Upper lobe of left lung (tissue), 6 donors: ENCODE measurements at places on chromosomes 7 and 10.

- H3K27me3 ChIP-seq: no peaks in the 10 kb centered on the region
- no peak overlapping the region for H3K4me3 ChIP-seq
- H3K27ac ChIP-seq: no peak overlapping the region
- no peaks in the 10 kb centered on the region for H3K4me1 ChIP-seq
- no peaks in the 10 kb centered on the region for H3K36me3 ChIP-seq
- DNase-seq: no peak
Observed at GRCh38 chr10:124315591-124316270, 103.0 kb downstream of the OAT start.

DNA sequence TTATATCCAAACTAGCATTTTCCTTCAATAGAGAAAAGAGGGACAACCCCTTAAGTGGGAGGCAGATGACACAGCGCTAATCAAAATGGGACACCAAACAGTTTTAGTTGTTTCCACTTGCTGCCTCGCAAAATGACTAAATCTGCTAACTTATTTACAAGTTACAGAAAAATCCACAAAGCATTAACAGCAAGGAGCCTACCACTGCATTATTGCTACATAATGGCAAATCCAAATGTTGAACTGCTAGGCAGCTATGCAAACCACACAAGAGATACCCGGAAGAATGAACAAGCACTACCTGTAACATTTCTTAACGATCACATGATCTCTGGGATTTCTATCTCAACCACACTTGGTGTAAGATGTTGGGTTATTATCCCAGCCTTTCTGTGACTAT lies 96.7 kb downstream of the SFMBT2 start:
- H3K27ac ChIP-seq: no peak overlapping the region
- no peak for DNase-seq
- H3K4me3 ChIP-seq: no peak overlapping the region

DNA sequence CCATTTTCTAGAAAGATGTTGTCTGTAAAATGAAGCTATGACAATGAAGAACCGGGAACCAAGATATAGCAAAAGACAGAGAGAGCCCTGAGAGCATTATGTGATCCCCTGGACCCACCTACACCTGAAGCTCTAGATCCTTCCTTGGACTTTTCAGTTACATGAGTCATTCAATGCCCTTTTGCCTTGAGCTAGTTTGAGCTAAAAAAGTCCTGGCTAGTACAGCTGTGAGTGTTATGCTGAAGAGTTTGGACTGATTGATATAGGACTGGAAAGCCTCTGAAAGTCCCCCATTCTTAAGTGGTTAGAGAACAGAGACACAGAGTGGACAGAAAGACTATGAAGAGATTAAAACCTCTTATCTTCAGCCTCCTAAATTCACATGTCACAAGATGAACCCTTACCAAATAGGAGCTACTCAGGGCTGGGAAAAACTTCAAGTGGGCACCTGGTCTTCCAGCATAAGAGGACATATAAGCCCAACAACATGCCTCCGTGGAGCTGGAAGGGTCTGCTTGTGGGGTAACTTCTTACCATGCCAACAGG lies 386.8 kb upstream of the NFE2L3 start:
- DNase-seq: no peak
- H3K4me1 ChIP-seq: no peaks in the 10 kb centered on the region
- no peaks in the 10 kb centered on the region for H3K36me3 ChIP-seq
- H3K27me3 ChIP-seq: no peaks in the 10 kb centered on the region
- no peak overlapping the region for H3K27ac ChIP-seq

- no peak overlapping the region for H3K27ac ChIP-seq
- no peaks in the 10 kb centered on the region for H3K27me3 ChIP-seq
- H3K4me1 ChIP-seq: no peaks in the 10 kb centered on the region
- H3K36me3 ChIP-seq: no peaks in the 10 kb centered on the region
Observed at GRCh38 chr10:89053555-89053954, 63.0 kb downstream of the FAS start.

GRCh38 chr10:22324413-22324812 lies 3.5 kb downstream of the BMI1 start:
- DNase-seq: no peak
- H3K36me3 ChIP-seq: no peaks in the 10 kb centered on the region
- no peaks in the 10 kb centered on the region for H3K27me3 ChIP-seq
- peaks cover 39% of the 10 kb centered on the region for H3K4me1 ChIP-seq
- no peak overlapping the region for H3K27ac ChIP-seq

DNA sequence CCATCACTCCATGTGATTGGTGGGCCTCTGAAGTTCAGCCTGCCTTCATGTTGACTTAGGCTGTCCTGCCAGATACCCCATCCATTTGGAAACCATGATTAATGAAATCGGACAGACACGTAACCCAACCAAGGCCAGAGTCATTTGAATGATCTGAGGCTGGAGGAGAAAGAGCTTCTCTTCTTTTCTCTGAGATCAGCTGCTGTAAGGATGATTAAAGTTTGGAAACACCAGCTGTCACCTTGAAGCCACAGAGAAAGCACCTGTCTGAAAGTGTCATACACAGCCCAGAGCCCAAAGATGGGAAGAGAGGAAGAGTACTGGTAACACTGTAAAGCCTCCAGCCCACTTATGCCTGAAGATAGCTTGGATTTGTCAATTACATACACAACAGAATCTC lies 22.9 kb downstream of the NEBL start:
- H3K27ac ChIP-seq: no peak overlapping the region
- no peak overlapping the region for H3K4me3 ChIP-seq
- DNase-seq: no peak
- peaks cover 3% of the 10 kb centered on the region for H3K36me3 ChIP-seq

GRCh38 chr10:124320778-124321432 lies 97.8 kb downstream of the OAT start:
- H3K4me3 ChIP-seq: no peak overlapping the region
- DNase-seq: no peak
- H3K4me1 ChIP-seq: no peaks in the 10 kb centered on the region
- H3K27ac ChIP-seq: no peak overlapping the region

- no peak overlapping the region for H3K27ac ChIP-seq
- no peak for DNase-seq
- H3K36me3 ChIP-seq: no peaks in the 10 kb centered on the region
- H3K4me3 ChIP-seq: no peak overlapping the region
Observed at GRCh38 chr7:158959021-158959717, 102.8 kb downstream of the DYNC2I1 start.

- H3K27me3 ChIP-seq: no peaks in the 10 kb centered on the region
- no peaks in the 10 kb centered on the region for H3K36me3 ChIP-seq
- no peak for DNase-seq
- no peak overlapping the region for H3K27ac ChIP-seq
- H3K4me1 ChIP-seq: peaks cover 20% of the 10 kb centered on the region
Observed at GRCh38 chr10:33209802-33210201, 124.7 kb downstream of the NRP1 start.

DNA sequence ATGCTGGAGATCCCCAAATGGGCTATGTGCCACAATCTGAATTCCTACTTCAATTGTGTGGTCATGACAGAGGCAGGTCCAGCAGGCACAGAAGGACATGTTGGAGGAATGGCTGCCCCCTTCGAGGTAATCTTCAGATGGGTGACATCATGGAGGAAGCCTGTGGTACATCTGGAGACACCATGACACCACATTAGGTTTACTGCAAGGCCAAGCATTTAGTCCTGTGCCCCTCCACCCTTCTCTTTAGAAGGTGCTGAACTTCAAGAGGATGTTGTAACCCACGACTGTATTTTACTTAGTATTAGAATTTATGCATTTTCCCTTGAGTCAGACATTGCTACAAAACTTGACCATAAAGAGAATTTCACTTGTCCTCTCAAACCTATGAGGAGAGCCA lies 75.1 kb upstream of the DDC start:
- no peaks in the 10 kb centered on the region for H3K27me3 ChIP-seq
- no peak for DNase-seq
- H3K36me3 ChIP-seq: no peaks in the 10 kb centered on the region
- H3K27ac ChIP-seq: no peak overlapping the region
- peaks cover 13% of the 10 kb centered on the region for H3K4me1 ChIP-seq
- no peak overlapping the region for H3K4me3 ChIP-seq

DNA sequence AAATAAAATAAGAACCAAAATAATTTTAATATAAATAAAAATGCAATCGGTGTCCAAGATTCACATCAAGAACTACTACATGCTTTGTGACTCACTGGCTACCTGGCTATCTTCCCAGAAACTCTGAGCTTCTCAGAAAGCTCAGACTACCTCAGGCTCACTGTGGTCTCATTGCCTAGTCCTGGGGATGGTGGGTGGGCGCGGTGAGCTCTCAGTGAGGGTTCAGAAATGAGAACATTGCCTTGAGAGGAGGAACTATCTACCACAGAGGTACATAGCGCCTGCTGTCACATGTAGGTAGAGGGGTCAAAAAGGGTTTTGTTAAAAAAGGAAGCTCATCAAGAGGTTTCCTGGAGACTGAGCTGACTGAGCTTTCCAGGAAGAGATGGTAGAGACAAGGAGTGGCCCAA lies 108.0 kb downstream of the WDFY4 start:
- H3K27me3 ChIP-seq: no peaks in the 10 kb centered on the region
- DNase-seq: no peak
- peaks cover 18% of the 10 kb centered on the region for H3K4me1 ChIP-seq
- H3K4me3 ChIP-seq: no peak overlapping the region

- no peaks in the 10 kb centered on the region for H3K36me3 ChIP-seq
- H3K27me3 ChIP-seq: no peaks in the 10 kb centered on the region
- DNase-seq: no peak
Observed at GRCh38 chr10:76916536-76916935, 721.1 kb downstream of the KCNMA1 start.

- no peak overlapping the region for H3K27ac ChIP-seq
- H3K36me3 ChIP-seq: no peaks in the 10 kb centered on the region
- DNase-seq: no peak
- no peak overlapping the region for H3K4me3 ChIP-seq
Observed at GRCh38 chr7:83799333-83799732, 150.4 kb upstream of the SEMA3E start.

GRCh38 chr7:51102828-51103227 lies 213.8 kb downstream of the COBL start:
- H3K27ac ChIP-seq: no peak overlapping the region
- no peak overlapping the region for H3K4me3 ChIP-seq
- H3K4me1 ChIP-seq: no peaks in the 10 kb centered on the region
- no peaks in the 10 kb centered on the region for H3K27me3 ChIP-seq
- no peaks in the 10 kb centered on the region for H3K36me3 ChIP-seq

- H3K4me3 ChIP-seq: no peak overlapping the region
- no peaks in the 10 kb centered on the region for H3K36me3 ChIP-seq
- no peak for DNase-seq
- no peaks in the 10 kb centered on the region for H3K27me3 ChIP-seq
- no peaks in the 10 kb centered on the region for H3K4me1 ChIP-seq
- no peak overlapping the region for H3K27ac ChIP-seq
Observed at GRCh38 chr10:97075961-97076525, 109.7 kb downstream of the SLIT1 start.

DNA sequence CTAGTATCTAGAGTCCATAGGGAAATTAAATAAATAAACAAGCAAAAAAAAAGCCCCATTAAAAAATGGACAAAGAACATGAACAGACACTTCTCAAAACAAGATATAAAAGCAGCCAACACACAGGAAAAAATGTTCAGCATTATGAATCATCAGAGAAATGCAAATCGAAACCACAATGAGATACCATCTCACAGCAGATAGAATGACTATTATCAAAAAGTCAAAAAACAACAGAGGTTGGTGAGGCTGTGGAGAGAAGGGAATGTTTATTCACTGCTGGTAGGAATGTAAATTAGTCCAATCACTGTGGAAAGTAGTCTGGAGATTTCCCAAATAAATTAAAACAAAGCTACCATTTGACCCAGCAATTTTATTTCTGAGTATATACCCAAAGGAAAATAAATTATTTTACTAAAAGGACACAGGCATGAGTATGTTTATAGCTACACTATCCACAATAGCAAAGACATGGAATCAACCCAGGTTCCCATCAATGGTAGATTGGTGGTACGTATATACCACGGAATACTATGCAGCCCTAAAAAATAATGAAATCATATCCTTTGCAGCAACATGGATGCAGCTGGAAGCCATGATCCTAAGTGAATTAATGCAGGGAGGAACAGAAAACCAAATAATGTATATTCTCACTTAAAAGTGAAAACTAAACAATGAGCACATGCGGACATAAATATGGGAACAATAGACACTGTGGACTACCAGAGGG lies 366.5 kb upstream of the SEMA3C start:
- no peak for DNase-seq
- H3K27me3 ChIP-seq: no peaks in the 10 kb centered on the region
- H3K4me3 ChIP-seq: no peak overlapping the region
- no peak overlapping the region for H3K27ac ChIP-seq

DNA sequence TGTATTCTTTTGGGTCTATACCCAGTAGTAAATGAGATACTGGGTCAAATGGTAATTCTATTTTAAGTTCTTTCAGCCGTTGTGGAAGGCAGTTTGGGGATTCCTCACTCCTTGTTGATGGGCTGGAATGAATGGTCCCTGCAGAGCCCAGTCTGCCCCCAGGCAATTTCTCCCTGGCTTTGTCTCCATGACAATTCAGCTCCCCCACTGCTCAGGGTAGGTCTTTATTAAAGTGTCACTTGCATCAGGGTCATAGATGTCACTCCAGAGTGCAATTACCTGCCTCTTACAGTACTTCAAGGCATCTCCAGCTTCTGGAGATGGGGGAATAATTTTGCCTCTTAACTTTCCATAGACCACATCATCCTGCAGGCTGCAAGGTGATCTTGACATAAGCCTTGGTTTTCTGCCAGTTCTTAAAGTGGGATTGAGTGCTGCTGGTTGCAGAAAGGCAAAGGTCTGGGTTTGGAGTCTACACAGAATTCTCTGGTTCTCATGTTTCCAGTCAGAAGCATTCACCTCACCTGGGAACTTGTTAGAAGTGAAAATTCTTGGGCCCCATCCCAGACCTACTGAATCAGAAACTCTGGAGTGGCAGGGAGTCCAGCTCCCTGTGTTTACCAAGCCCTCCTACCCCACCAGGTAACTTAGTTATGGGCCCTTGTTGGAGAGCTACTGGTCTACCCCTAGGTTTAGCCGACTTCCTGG lies 442.4 kb downstream of the GALNT17 start:
- H3K27me3 ChIP-seq: no peaks in the 10 kb centered on the region
- no peak overlapping the region for H3K4me3 ChIP-seq
- no peak overlapping the region for H3K27ac ChIP-seq
- H3K4me1 ChIP-seq: no peaks in the 10 kb centered on the region
- H3K36me3 ChIP-seq: no peaks in the 10 kb centered on the region
- DNase-seq: no peak

- DNase-seq: no peak
- H3K27me3 ChIP-seq: no peaks in the 10 kb centered on the region
- H3K27ac ChIP-seq: peak overlapping the region; percentile 93
- H3K36me3 ChIP-seq: peaks cover 11% of the 10 kb centered on the region
- peaks cover 23% of the 10 kb centered on the region for H3K4me1 ChIP-seq
Observed at GRCh38 chr10:988667-989545, 672 bp downstream of the GTPBP4 start.
